ENCODE measurements at places on chromosomes 1 and 21. TPM values are rescaled to one million over a fixed set of nuclear protein-coding genes. Genes with fewer than 3 reads are reported as not detected.

DCDC2B gene
- not detected for total RNA-seq

MTX1 gene
- total RNA-seq: 25.9 TPM

ARHGAP30 gene
- 0.68 TPM for total RNA-seq

DIO1 gene
- total RNA-seq: not detected

SLC16A4 gene
- total RNA-seq: 10.6 TPM

OR2T10 gene
- not detected for total RNA-seq

SH2D1B gene
- 0.07 TPM for total RNA-seq

SLC1A7 gene
- not detected for total RNA-seq

S100A9 gene
- 1,477 TPM for total RNA-seq

AMY2A gene
- total RNA-seq: not detected

SLC44A3 gene
- total RNA-seq: 2.7 TPM

LMX1A gene
- total RNA-seq: not detected

CHIT1 gene
- under 0.01 TPM for total RNA-seq

LHX8 gene
- not detected for total RNA-seq

LRRC8D gene
- total RNA-seq: 56.7 TPM
